ENCODE measurements at places on chromosomes 2 and 18.

- no peak for DNase-seq
These were observed 28.1 kb upstream of the CHST9 start for GRCh38 chr18:27213123-27213717.

DNA sequence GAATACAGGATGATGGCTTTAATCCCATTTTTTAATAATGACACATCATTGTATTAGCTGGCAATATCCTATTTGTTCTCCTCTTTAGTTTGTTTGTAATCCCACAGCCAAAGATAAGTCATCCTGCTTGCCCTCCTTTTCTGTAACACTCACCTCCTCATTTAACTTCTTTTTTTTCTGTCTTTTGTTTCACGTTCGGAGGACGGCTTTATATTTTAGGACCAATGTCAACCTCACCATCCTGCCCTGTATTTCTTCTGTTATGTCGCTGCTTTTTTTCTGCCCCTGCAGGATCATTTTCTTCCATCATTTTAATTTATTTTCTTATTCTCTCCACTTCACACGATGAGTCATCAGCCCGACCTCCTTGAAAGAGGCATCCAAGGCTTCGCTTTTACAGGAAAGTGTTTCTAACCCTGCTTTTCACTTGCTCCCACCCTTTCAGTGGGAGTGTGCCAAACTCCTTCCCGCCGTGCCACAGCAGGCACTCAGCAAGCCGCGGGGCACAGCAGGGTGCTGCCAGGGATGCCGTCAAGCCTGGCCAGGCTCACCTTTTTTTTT is 11.4 kb downstream of the RAB31 start:
- no peak for DNase-seq

DNA sequence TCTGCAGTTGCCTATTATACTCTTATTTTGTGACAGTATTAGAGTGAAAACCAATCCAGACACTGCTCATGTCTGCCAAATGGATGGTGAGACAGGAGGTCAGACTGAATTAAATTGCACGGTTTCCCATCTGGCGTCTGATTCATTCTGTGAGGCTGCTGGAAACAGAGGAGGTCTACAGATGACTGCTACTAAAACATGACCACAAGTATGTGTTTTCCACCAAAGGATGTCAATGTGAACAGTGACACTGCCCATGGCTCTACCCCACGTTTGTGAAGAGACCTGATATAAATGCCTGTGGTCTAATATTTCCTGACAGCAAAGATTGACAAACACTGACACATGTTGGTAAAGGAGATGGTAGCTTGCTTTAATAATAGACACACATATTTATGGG is 104.3 kb upstream of the ST6GAL2 start:
- DNase-seq = no peak

- DNase-seq = no peak
These were observed 342.8 kb downstream of the DYSF start for GRCh38 chr2:71796174-71796593.

GRCh38 chr2:59938181-59938580 is 615.3 kb downstream of the BCL11A start:
- no peak for DNase-seq

DNA sequence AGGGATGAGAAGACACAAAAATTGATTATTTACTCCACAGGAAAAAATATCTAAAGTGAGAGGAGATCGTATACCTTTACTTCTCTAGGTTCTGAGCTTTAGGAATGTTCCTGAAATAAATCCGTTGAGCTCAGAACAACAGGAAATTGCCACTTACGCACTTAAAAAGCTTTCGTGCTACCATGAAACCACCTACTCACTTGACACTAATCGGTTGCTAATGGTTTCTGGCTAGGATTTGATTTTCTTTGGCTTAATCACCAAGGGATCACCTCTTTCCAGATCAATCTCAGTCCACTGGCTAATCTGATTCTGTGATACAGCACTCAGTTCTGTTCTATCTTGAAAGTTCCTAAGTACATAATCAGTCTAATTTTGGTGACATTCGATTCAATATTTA is 419.6 kb downstream of the DLGAP1 start:
- DNase-seq = no peak
